ENCODE measurements at places on chromosomes 5 and 9. TPM values are rescaled to one million over a fixed set of nuclear protein-coding genes. Genes with fewer than 3 reads are reported as not detected.

The LCNL1 gene
- not detected for total RNA-seq

The APBA1 gene
- not detected for total RNA-seq

The CCNI2 gene
- not detected for total RNA-seq

- no peak for DNase-seq
These were observed 59.0 kb downstream of the IARS1 start for GRCh38 chr9:92234514-92234913.

DNA sequence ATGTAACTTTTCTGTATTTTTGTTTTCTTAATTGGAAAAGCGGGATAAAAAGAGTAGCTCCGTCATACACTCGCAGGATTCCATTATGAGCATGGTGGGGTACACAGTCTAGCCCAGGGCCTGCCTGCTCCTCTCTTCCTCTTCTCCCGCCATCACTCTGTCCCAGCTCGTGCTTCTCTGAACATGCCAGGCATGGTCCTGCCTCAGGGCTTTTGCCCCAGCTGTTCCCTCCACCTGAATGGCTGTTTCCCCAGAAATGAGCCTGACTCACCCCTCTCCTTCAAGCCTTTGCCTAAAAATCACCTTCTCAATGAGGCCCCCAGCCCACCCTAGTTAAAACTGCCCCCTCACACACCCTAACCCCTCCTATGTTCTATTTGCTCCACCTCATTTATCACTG lies 4.5 kb downstream of the CORO2A start:
- DNase-seq = no peak

GRCh38 chr9:125466411-125466810 lies 204.8 kb downstream of the GAPVD1 start:
- DNase-seq = no peak

DNA sequence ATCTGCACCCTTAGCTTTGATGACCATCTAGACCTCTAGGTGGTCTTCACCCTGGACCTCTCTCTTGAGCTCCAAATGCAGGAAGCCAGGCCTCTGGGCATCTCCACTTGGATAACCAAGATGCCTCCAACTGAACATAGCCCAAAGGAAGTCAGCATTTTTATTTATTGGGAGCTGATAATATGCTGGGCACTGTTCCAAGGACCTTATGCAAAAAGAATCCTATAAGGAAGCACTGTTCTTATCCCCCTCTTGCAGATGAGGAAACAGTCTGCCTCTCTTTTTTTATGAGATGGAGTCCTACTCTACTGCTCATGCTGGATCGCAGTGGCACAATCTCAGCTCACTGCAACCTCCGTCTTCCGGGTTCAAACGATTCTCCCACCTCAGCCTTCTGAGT lies 219.9 kb downstream of the CDK5RAP2 start:
- DNase-seq = no peak

DNA sequence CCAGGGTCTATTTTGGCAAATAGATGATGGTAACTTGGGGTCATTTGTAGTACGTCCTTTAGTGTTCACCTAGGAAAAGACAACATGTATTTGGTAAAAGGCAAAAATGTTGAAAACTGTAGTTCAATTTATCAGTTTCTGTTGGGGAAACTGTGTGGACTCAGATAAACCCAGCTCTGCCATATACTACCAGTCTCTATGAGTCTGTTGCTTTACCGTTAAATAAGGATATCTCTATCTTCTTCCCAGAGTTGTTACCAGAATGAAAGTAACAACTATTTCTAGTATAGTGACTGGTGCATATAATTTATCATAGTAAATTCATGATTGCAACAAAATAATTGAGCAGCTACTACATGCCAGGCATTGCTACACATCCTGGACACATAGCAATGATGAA lies 3.8 kb upstream of the IQGAP2 start:
- DNase-seq = no peak

DNA sequence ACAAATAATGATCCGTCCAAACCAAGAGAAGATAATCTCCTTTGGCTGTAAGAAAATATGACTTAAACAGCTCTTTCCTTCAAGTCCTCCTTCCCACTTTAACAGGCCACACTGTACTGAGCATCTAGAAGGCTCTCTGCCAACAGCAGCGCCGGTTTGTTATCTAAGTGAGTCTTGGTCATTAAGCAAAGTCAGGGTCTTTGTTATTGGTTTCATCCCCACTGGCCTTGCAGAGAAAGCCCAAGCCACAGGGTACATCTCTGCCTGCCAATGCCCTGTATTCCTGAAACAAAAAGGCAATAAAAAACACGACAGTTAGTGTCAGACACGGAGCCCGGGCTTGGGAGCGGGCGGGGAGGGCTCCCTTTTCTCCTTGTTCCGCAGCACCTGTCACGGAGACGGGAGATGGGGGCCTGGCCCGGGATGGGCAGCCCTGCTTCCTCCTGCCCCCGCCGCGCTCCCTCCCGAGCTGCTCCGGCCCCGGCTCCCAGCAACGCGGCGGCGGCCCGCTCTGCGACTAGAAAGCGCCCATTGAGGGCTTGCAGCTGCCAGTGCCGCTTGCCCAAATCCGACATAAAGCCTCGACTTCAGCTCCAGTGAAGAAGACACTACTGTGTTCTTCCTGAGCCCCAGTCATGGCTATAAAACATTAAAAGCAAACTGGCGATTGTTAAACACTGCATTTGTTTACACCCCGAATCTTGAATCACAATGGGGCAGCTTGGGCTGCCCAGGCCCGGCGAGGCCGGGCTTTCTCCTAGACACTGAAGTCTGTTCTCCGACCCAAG lies 28.1 kb upstream of the PIK3R1 start:
- no peak for DNase-seq

DNA sequence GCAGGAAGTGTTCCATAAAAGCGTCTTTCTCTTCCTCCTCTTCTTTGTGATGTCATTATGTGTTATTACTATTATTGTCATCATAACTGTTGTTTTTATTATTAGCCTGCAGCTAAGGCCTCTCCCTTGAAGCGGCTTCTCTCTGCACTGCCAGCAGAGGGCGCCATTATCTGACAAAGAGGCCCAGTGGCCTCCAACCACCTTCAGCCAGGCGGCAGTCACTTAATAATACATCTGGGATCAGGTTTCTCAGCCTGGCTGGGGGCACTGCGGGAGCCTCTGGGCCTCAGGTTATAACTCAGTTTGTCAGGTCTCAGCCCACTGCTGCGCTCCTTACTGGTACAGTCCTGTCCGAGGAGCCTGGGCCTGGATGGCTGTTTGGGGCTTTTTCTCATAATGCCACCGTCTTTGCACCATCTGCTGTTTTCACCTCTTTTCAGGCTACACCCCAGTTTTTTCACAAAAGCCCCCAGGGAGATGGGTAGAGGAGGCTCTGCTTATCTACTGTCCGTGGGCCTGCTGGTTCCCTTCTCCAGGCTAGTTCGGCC lies 281.9 kb downstream of the NSG2 start:
- DNase-seq = peak; percentile 74

- no peak for DNase-seq
These were observed 78.1 kb downstream of the DRD1 start for GRCh38 chr5:175365866-175366265.

DNA sequence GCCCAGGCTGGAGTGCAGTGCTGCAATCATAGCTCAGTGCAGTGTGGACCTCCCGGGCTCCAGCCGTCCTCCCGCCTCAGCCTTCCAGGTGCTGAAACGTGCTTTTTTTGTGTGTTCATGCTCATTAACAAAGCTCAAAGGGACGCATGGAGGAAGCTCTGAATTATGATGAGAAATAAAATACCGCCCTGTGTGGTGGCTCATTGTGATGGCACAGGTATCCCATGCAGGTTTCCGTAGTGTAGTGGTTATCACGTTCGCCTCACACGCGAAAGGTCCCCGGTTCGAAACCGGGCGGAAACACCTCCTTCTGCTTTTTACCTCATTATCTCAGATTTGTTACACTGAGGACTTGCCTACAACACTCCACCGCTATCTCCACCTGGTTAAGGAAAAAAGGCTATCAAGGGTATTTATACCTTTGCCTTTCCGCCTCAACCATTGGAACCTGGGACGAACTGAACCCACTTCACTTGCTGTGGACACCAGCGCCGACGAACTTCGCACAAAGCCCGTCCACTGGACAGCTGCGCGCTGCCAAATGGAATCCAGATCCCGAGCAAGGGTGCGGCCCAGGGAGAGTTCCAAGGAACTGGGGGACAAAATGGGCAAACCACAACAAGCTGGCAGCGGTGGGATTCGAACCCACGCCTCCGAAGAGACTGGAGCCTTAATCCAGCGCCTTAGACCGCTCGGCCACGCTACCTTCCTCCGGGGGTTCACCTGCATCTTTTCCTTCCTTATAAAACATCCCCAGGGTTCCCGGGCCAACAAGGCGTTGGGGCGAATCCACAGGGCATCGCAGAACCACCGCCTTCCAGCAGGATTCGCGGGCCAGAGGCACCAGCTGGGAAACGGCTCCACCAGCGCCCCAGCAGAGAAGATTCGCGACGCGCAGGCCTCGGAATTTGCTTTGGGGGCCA lies 26.3 kb downstream of the OR2V2 start:
- peak; percentile 91 for DNase-seq

GRCh38 chr9:109098171-109098959 lies 21.4 kb downstream of the TMEM245 start:
- DNase-seq = no peak

DNA sequence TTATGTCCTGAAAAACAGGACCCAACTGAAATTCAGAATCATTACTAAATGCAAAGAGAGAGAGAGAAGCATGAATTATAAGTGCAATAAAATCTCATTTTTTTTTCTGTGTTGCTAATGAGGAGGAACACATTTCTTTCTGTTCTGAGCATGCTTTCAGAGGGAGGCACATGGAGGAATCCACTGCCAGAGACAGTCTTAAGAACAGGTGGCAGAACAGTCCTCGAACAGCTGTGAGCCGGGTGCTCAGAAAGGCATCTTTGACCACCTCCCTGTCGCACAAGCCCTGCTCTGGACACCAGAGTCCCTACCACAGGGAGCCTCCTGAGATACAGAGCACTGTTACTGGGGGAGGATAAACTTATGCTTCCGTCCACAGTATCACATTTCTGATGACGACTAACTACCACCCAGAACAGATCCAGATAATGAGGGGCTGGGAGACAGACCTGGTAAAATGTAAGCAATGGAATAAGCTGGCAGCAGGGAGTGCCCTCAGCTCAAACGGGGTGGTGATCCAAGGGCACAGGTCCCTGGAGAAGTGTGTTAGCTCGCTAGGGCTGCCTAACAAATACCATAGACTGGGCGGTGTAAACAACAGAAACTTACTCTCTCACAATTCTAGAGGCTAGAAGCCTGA lies 134.0 kb downstream of the SLC1A3 start:
- DNase-seq = no peak

DNA sequence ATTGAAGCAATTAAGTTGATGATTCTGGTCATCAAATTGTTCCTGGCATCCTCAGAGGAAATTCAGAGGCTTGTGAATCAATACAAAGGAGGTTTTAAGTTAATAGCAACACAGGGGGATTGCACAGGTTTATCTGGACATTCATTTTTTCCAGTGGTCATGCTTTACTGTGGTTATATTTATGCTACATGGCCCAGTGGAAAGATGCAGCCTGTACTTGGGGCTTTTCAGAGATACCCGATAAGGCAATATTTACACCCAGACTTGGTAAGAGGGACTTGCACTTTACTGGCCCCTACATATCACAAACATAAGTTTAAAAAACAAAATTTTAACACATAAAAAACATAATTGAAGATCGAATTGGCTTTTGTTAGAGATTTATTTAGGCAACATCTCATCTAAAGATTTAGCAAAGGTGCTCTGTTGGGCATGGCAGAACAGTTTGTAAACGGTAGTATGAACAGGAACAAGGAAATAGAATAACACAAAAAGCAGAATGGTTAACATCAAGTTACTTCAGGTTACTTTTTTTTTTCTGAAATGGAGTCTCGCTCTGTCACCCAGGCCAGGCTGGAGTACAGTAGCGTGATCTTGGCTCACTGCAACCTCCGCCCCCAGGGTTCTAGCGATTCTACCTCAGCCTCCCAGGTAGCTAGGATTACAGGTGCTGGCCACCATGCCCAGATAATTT lies 49.7 kb upstream of the GLDC start:
- no peak for DNase-seq

DNA sequence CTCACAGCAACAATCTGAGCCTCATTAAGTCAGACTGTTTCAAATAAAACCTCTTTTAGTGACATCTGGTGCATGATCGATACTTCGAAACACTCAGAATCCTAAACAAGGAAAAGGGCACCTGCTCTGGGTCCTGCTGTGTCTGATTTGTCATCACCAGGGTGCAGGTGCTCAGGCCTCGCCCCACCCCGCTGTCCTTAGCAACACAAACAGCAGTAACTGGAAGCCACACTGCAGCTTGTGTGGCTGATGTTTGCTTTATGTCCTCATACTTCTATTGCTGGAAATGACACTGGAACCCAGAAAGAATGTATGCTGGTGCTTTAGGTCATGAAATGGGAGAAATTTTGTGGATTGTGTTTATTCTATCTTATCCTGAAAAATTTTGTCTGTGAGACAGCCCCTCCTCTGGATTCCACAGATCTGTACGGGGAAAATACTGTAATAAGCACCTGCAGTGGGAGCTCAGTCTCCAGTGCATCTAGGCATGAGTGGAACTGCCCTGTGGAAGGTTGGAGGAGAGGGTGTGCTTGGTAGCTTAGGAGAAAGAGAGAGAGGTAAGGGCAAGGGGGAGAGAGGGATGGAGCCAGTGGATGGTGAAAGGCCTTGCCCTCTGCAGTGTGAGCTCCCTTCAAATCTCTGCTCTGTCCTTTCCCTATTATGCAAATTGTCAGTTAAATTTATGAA lies 284.2 kb downstream of the SMARCA2 start:
- no peak for DNase-seq

All from OCI-LY7 (cell line).